CD4-positive, alpha-beta T cell (primary cell): ENCODE measurements at places on chromosomes 2 and 18.

- peak; percentile 53 for DNase-seq
Measured at GRCh38 chr2:176088048-176088936, 4.2 kb upstream of the HOXD13 start.

- DNase-seq, result no peak
Measured at GRCh38 chr18:61922435-61922834, 29.6 kb upstream of the RNF152 start.

- DNase-seq, result no peak
Measured at GRCh38 chr2:24577481-24577880, 86.4 kb downstream of the NCOA1 start.

GRCh38 chr2:44351088-44351487, 10.2 kb downstream of the PREPL start:
- DNase-seq, result no peak

GRCh38 chr18:34511435-34511834, 198.7 kb upstream of the DTNA start:
- DNase-seq, result no peak

DNA sequence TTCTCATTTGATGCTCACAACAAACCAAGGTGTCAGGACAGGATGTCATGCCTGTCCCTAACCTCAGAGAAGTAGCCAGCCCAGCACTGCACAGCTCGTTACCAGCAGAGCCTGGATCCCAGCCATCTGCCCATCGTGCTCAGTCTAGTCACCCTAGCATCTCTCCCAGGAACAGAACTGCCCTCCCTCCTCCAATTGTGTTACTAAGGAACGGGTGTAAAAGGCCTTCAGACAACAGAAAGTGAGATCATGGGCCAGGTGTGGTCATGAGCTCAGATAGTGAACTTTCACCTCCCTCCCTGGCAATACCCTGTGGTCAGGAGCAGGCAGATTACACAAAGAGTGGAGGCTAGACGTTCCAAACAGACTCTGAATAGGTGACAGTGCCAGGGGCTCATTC, 111.8 kb upstream of the PPP1CB start:
- DNase-seq, result no peak
